Posterior cingulate gyrus (tissue), 11 donors: ENCODE measurements at places on chromosomes 7 and 10.

DNA sequence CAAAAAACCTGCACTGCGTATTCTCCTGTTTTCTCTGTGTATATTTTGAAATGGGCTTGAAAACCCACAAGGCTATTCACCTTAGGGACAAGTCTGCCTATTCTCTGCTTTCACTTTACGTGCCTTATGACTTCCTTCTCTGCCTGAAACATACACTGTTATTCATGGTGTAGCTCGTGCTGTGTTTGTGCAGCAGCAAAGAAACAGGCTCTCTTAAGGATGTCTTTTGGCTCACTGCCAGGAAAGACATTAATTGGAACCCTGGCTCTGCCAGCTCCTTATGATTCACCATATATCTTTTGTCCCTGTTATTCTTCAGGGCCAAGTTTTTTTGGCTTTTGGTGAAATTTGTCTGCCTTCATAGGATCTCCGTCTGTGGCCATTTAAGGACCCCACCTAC lies 92.4 kb downstream of the TMEM106B start:
- DNase-seq = no peak

- no peak for DNase-seq
These were observed 19.1 kb downstream of the CNOT4 start for GRCh38 chr7:135490783-135491182.

DNA sequence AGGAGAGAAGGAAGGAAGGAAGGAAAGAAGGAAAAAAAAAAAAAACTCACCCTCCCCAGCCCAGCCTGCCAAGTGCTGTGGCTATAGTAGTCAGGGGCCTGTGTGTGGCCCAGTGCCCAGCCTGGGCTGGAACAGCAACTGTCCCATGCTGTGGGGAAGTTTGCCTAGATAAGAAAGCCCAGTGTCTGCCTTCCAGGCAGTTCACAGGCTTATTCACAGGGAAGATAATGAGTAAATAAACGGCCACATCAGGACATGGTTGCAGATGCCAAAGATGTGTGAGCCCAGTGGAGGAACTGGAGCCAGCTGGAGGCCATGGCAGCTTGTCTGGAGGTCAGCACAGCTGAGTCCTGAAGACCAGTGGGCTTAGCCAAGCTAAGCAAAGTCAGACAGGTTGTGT lies 132.4 kb upstream of the FOXK1 start:
- peak; percentile 4 for DNase-seq

- no peak for DNase-seq
These were observed 612 bp downstream of the KCP start for GRCh38 chr7:128909625-128910568.

- DNase-seq = no peak
These were observed 659.3 kb downstream of the XPNPEP1 start for GRCh38 chr10:109264004-109264403.

DNA sequence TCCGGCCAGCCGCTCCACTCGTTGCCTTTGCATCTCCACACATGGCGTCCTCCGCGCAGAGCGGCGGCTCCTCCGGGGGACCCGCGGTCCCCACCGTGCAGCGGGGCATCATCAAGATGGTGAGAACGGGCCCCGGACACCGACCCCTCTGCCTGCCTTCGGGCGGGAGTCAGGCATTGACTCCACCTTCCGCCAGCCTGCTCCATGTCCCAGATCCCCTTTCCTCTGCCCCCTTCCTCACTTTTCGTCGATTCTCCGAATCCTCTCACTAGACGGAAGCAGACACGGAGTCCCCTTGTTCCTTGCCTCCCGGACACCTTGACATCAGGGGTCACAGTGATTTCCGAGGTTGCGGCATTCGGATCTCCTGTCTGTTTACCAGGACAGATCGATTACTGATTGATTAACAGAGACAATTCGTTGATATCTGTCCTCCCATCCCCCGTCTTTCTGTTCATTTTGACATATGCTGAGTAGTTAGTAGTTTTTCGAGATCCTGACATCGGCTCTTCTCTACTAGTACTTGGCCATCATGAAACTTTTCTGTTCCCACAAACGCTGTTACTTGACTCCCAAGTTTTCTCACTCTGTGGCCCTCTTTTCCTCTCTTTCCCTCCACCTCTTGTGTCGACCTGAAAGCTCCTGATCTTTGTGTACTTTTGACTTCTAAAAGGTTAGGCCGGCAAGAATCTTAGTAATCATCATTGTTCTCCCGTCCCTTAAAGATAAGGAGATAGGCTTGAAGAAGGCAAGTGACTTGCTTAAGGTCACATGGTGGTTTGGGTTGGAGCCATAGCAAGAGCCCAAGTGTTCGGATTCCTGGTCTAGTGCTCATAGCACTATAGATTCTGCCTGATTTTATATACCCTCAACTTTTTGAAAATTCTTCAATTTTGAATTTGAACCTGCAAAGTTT lies 597 bp downstream of the SND1 start:
- no peak for DNase-seq

GRCh38 chr10:2358586-2358985 lies 621.3 kb upstream of the ADARB2 start:
- no peak for DNase-seq

GRCh38 chr10:64648915-64649314 lies 1127.7 kb downstream of the REEP3 start:
- no peak for DNase-seq

GRCh38 chr7:35617041-35617440 lies 77.9 kb downstream of the HERPUD2 start:
- no peak for DNase-seq

DNA sequence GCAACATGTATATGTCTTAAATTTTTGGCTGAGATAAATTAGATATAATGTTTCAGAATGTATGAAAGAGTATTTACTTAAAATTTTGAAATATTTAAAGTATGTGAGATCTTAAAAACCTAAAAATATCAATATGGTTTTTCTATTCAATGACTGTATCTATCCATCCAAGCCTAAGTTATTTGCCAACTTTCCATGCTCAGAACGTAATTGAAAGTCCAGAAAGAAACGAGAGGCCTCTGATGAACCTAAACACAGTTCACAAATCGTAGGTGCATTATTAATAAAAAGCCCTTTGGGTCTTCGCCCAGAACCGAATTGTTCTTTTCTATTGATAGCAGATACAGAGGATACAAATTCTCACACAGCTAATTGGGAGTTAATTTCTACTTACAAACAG lies 6.5 kb downstream of the SVIL start:
- DNase-seq = no peak

- DNase-seq = no peak
These were observed 185.6 kb downstream of the PLXNA4 start for GRCh38 chr7:132390705-132391104.
